ENCODE measurements at places on chromosomes 1 and 21.

DNA sequence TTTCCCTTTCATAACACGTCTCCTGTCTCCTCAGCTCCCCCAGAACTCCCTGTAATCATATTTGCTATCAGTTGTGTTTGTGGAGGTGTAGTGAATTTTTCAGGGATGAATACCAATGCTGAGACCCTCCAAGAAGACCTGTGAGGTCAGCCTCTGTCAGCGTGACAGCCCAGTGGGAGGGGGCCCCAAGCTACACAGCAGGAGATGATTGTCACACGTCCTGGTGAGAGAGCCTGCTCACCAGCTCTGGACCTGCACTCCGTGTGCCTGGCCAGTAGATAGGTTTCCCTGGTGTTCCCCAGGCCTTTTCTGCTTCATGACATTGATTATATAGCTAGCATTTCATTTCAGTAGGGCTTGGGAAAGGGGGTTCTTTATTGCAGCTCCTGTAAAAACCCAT is 421.5 kb downstream of the KIF26B start:
- DNase-seq, result no peak

GRCh38 chr1:116067566-116067890 is 43.7 kb upstream of the MAB21L3 start:
- DNase-seq, result no peak

DNA sequence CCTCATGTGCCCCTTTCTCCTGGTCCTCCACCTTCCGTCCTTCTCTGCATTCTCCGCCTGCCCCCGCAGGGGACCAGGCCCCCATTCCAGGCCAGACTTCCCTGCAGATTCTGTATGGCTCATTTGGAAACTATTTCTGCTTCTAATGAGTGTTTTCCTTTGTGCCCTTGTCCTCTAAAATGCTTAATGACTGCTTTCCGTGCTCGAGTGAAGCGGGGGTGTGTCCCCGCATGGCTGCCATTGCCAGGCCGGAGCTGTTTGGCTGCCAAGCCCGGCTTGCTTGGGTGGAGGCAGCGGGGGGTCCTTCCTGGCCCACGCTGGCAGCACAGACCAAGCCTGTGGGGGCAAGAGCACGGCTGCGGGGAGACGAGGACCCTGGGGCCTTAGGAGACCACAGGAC is 299.3 kb upstream of the VAMP3 start:
- no peak for DNase-seq

DNA sequence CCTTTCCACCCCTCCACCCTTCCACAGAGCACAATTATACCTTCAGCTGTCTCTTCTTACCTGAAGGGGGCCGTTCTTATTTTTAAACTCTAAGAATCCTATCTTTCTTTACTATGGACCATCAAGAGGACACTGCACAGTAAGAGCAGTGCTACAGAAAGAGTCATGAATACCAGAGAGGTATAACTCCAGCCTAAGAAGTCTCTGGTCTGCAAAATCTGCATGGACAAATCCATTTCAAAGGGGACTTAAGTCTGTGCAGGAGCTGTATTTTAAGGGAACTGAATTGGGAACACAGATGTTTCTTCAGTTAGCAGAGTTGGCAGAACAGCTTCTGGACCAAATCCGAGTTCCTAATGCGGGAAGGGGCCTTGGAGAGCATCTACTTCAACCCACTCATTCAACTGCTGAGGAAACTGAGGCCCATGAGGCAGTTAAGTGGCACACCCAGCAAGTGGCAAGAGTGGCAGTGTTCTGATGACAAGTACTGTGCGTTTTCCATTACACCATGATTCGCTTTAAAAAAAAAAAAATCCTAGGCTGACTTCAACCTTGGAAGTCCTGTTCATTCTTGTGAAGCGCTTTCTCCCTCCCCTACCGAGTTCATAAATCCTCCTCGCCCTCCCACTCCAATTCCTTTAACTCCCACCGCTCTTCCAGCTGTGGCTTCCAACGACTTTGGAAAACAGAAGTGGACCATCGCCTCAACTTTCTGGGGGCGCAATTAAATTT is 1.8 kb downstream of the PLPP3 start:
- DNase-seq, result no peak

DNA sequence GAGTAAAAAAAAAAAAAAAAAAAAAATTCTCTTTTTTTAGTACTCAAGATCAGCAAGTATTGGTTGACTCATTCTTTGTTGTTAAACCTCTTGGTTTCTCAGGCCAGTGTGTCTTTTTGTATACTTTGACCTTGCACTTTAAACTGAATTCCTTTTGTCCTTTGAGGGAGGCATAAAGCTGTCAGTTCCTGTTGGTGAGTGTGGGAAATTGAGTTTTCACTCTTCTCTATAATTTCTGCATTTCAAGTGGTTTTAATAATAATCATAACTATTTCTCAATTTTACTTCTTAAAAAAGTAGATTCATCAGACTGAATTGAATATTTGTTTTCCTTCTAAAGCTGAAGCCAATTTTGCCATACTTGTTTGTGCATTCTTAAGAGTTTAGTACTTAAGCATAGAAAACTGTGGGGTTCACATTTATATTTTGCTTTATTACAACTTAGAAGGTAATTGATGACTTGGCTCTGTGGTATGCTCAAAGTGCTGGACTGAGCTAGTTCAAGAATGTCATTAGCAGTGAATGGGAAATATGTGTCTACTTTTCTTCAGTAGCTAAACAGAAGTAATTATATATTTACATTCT is 43.4 kb downstream of the ITSN1 start:
- DNase-seq, result no peak

DNA sequence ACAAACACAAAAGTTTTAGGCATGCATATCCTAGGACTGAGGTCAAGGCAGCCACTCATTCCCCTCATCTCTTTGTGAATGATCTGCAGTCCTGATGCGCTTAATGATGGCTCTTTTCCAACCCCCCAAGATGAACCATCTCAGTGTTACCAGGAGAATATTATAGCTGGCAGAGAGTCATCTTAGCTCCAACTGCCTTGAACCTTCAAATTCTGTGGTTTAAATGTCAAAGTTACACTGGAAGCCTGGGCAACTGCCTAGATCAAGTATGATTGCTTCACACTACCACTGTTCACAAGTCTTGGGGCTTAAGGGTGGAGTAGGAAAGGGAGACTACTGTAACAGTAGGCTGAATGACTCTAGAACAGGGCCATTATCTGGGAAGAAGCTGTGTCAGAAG is 8.0 kb upstream of the MYBPHL start:
- no peak for DNase-seq

- DNase-seq, result no peak
Observed at GRCh38 chr1:53822931-53823330, 15.2 kb downstream of the NDC1 start.

- DNase-seq, result peak; percentile 76
Observed at GRCh38 chr1:245953876-245954660, 553.0 kb downstream of the SMYD3 start.

GRCh38 chr21:25898671-25899070 is 163.9 kb downstream of the GABPA start:
- no peak for DNase-seq

- DNase-seq, result no peak
Observed at GRCh38 chr1:16260814-16261213, 23.8 kb upstream of the CPLANE2 start.

DNA sequence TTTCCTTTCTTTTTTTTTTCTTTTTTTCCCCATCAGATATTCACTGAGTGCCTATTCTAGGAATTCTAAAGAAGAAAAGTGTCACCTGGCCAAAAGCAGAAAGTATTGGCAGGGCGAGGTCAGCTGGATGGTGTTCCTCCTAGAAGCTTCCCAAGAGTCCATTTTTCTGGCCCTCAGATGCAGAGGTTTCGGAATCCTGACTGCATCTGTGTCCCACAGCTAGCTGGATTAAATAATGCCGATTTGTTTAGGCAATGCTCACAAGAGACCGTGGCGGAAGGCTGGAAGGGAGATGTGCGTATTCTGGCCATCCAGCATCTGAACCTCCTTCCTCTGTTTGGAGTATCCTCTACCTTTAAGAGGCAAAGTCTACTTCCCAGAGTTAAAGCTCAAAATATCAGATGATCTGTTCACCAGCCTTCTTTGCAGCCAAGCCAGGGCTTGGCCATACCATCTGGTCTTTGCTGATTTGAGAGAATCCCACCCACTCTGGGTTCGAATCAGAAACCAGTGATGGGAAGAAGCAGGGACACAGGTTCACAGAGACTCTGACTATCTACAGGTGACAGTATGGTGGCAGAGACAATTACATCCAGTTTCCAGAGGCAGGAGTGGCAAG is 5.4 kb upstream of the TENT5C start:
- DNase-seq, result no peak

DNA sequence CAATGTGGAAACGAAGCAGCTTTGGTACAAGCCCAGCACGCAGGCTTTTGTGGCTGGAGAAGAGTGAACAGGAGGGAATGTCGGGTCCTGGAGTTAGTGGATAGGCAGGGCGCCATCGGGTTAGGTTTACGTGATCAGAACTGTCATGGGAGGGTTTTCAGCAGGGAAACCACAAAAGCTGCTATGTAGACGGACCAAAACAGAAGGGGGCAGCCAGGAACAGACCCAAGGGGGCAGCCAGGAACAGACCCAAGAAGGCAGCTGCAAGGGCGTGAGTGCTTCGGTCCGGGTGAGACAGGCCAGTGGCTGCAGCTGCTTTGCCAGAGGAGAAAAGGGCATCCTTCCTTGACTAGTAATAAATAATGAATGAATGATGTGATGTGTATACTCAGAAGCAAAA is 77.5 kb upstream of the KIF1B start:
- no peak for DNase-seq

- DNase-seq, result peak; percentile 42
Observed at GRCh38 chr1:114671011-114671938, 1.4 kb upstream of the DENND2C start.

DNA sequence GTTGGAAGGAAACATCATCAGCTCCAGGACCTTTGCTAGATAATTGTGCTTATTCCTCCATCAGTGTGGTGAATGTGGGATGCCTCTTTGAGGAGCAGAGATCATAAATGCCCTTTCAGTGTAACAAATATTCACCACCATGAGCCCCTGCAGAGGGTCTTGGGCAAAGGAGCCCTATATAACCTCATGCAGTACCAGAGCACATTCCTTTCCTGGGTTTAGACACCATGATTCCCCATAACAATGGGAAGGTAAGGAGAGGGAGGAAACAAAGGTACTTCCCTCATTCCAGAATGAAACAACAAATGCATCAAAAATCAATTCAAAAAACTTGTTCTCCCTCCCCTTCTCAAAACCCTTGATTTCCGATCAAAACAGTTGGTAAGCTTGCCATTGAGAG is 103.4 kb upstream of the PROX1 start:
- no peak for DNase-seq

DNA sequence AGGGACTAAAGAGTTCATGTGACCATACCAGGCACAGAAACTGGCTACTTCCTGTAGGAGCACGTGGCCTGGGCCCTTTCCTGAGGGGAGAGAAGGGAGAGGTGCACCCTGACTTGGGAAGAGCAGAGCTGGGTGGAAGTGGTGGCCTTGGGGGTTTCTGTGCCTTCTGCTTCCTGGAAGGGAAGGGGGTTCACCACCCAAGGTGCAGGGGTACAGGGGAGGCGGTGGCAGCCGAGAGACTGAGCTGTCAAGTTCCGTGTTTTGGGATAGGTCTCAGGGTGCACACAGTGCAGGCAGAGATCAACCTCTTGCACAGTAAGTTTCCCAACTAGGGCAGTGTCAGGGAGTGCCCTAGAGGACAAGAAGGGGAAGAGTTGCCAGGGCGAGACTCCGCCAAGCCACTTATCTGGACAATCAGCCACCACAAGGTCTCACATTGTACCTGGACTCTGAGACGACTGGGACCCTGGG is 10.1 kb downstream of the HECTD3 start:
- no peak for DNase-seq

GRCh38 chr1:15156807-15157380 is 3.3 kb downstream of the TMEM51 start:
- DNase-seq, result peak; percentile 40

- DNase-seq, result no peak
Observed at GRCh38 chr1:121471523-121471922, 286.7 kb downstream of the SRGAP2C start.

GRCh38 chr1:192436441-192437078 is 119.8 kb downstream of the RGS21 start:
- peak; percentile 80 for DNase-seq

DNA sequence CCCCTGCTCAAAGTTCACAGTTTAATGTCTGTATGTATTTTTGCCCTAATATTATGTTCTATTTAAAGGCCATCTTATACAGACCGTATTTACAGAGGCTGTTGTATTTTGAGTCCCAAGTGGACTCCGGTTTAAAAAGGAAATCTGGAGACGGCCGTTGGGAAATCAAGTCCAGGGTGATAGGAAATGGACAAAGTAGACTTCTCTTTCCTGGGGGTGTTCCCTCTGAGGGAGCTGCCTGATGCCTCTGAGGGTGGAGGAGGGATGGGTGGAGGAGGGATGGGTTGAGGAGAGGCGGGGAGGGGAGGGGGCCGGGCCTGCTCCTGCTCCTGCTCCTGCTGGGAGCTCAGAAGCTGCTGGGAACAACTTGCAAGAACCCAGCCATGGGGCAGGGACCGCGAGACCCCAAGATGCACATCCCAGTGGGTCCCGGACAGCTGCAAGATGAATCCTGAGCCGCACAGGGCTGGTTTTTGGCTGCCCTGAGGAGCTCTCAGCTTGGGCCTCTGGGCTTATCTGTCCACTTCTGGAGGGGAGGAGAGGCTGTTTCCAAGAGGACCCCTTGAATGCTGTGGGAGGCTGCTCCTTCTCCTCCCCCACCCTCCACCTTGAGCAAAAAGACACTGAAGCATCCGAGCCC is 12.0 kb upstream of the ACTL8 start:
- no peak for DNase-seq

GRCh38 chr1:231636157-231636556 is 9.6 kb downstream of the DISC1 start:
- DNase-seq, result no peak

- DNase-seq, result no peak
Observed at GRCh38 chr1:41608211-41608610, 123.7 kb upstream of the EDN2 start.

- no peak for DNase-seq
Observed at GRCh38 chr1:50358962-50359361, 64.3 kb downstream of the DMRTA2 start.

DNA sequence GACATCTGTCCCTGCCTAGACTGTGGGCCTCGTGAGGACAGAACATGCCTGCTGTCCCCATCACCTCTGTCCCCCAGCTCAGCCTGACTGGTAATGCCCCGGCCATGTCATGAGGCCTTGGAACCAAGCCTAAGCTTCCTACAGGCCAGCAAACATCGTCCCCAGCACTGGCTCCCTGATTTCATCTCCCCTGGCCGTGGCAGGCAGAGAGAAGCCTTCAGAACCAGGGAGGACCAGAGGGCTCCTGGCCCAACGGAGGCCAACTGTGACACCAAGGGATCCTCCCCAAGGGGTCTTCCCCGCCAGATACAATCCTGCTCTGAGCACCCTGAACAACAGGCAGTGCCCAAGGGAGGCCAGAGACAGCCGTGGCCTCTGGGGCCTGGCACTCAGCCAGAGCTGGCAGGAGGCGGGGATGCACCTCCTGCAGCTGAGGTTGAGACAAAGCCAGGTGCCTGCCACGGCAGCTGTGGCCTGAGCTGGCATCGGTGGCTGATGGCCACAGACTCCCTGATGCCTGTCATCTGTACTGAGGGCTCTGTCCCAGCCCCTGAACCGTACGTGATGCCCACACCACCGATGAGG is 9.9 kb upstream of the NPHP4 start:
- no peak for DNase-seq

- DNase-seq, result no peak
Observed at GRCh38 chr1:86245566-86246190, 89.1 kb upstream of the COL24A1 start.

Measured in OCI-M1 (cell line).